CD8-positive, alpha-beta memory T cell (primary cell): ENCODE measurements at places on chromosomes 2 and 18. TPM values are rescaled to one million over a fixed set of nuclear protein-coding genes. Genes with fewer than 3 reads are reported as not detected.

Gene PAIP2B
- total RNA-seq, result 2.1 TPM

Gene ERICH2
- not detected for total RNA-seq

Gene NCOA1
- 32.2 TPM for total RNA-seq

Gene CHMP3
- 58.9 TPM for total RNA-seq

Gene LHCGR
- total RNA-seq, result not detected

Gene KIF5C
- 19.8 TPM for total RNA-seq

Gene GCG
- not detected for total RNA-seq

Gene AGBL5
- 17.3 TPM for total RNA-seq

GRCh38 chr2:162729469-162729868 lies 109.1 kb downstream of the KCNH7 start:
- no peak for DNase-seq

- DNase-seq, result no peak
These were observed 63.1 kb upstream of the TMEM178A start for GRCh38 chr2:39602616-39603015.

DNA sequence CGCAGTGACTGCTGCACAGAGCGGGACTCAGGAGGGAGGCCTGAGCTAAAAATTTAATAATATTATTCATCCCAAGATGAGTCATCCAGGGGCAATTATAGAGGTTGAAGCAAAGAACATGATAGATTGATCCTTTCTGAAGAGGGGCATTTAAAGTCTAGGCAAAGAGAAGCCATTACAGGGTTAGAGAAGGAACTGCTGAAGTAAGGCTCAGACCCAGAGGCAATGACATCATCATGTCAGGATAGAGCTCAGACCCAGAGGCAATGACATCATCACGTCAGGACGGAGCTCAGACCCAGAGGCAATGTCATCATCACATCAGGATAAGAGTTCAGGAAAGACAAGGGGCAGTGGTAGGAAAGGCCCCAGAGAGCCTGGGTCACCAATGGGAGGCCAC lies 184.0 kb downstream of the TMEM18 start:
- DNase-seq, result no peak

DNA sequence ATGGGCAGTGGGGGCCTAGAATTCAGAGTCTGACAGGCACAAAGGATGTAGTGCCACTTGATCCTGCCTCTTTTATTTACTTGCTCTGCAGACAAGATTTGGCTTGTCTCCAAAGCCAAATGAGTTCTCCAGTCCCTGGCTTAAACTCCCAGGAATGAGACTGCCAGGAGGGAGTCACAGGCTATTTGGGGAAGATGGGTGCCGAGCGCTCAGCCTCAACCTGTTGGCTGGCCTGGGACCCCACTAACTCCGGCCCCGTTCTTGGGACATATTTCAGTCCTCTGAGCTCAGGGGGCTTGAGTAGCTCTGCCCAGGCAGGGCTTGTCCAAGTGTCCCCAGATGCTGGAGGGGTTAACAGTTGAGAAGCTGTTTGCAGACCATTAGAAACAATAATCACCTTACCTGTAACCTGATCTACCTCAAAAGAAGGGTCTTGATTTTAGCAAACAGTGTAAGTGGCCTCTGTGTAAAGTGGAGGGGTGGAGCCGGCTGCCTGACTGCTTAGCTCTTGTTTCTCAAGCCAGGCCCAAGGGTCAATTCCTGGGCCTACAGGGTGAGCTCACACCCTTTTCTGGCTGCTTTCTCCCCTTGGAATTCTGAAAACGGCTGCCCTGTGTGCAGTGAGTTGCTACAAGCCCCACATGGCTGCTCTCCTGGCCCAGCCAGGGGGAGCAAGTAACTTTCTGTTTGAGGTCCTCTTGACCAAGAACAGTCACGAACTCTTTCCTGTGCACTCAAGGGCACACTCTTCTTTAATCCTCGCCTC lies 27.1 kb upstream of the FZD5 start:
- DNase-seq, result no peak

DNA sequence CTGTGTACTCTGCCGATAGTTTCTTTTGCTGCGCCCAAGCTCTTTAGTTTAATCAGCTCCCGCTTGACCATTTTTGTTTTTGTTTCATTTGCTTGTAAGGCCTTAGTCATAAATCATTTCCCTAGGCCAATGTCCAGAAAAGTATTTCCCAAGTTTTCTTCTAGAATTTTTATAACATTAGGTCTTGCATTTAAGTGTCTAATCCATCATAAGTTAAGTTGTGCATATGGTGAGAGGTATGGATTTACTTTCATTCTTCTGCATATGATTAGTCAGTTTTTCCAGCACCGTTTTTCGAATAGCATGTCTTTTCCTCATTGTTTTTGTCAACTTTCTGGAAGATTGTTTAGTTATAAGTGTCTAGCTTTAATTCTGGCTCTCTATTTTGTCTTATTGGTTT lies 484.8 kb upstream of the CNTNAP5 start:
- DNase-seq, result no peak

GRCh38 chr2:180709392-180710145 lies 270.8 kb upstream of the UBE2E3 start:
- DNase-seq, result no peak

GRCh38 chr2:240436683-240437550 lies 1.5 kb downstream of the GPC1 start:
- peak; percentile 44 for DNase-seq

- DNase-seq, result no peak
These were observed 5.3 kb downstream of the AGAP1 start for GRCh38 chr2:235498946-235499812.

DNA sequence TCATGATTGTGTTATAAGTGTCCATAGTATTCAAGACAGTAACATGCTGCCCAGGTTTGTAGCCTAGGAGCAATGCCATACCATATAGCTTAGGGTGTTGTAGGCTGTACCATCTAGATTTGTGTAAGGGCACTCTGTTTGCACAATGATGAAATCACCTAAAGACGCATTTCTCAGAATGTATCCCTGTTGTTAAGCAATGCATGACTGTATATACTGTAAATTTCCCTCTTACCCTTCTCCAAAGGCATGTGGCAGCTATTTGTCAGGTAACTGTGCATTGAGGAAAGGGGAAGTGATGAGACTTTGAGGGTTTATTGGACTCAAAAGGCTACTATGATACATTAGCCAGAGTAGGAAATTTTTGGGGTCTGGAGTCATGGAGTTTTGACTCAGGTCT lies 180.8 kb downstream of the VAPA start:
- no peak for DNase-seq

DNA sequence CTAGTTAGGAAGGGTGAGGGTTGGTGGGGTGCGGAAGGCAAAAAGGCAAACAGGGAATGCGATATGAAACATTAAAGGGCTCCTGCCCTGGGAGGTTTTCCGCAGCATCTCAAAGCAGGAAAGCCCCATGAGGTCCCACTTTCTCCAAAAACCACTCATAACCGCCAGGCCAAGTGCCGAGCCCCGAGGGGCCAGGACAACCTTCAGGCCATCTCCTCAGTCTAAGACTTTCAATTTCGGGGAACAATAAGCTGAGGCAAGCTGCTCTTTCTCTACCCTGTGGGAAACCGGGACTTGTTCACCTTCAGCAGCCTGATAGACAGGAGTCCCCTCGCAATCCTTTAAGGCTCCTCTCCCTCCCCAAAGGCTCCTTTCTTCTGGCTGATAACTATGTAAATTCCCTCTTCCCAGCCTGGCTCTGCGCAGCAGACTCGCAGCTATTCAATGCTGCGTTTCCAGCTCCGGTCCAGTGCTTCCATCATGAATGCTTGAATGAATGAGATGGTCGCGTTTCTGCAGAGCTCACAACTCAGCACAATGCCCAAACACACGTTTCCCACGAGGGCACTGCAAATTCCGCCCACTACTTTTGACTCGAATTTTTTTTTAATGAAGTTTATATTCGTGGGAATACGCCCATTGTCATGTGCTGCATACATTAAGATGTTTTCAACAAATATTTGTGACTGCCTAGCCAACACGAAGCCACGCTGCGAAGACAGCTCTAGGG lies 1.4 kb downstream of the LAMA1 start:
- DNase-seq, result no peak

GRCh38 chr2:46310446-46310845 lies 13.2 kb downstream of the EPAS1 start:
- no peak for DNase-seq

DNA sequence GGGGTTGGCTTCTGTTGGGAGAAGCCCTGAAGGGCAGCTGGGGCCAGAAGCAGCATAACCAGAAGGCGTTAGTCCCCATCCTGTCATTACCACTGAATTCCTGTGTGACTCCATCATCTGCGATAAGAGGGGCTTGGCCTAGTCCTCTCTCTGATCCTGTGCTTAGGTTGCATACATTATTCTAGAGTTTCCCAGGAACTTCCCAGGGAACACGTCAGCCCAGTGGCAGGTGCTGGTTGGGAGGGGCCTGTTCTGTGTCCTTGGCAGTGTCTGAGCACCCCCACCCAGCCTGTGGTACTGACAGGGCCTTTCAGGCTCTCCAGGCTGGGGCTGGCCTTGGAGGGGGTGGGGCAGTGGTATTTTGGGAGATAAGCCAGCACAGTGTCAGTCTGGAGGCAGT lies 4.5 kb upstream of the TOGARAM2 start:
- DNase-seq, result no peak

DNA sequence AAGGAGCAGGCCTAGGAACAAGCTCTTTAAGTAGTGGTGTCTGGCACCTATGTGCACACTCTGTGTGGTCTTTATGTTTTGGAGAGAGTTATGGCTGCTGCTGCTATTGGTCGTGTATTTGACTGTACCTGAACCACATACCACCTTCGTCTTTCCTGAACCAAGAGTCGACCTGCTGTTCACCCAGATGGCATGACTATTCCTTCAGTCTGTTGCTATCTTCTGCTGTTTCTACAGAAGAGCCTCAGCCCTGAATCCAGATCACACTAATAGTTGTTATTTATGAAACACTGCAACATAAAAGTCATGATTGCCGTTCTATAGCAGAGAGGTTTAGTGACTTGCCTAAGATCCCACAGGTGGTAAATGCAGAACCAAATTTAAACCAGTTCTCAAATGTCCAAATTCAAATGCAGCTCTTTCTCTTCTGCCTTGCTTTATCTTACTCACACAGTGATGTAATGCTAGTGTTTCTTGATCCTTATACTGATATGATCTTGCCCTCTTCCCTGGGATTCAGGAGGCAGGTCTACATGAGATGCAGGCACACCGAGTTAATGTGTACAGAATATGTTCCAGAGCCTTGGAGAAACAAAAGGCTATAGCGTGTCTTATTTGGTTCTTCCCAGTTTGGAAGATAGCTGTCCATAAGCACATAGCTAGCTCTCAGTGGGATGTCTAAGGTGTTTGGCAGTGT lies 122.1 kb upstream of the FOSL2 start:
- no peak for DNase-seq
